ENCODE measurements at places on chromosomes 3 and 15.

DNA sequence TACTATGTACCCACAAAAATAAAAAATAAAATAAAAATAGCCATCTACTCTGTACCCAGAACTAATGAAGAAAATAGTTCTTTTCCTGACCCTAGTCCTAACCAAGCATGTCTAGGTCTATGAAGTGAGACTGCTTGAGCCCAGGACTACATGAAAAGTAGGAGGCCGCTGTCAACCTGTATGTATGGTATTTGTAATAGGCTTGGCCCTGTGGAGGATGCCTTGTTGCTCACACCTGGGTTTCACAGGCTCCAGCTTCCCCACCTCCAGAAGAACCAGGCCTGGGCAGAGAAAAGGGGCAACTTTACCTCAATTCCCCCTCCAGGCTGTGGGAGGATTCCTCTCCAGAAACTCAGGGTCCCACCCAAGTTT, 6.8 kb upstream of the PKM start:
- DNase-seq = no peak

DNA sequence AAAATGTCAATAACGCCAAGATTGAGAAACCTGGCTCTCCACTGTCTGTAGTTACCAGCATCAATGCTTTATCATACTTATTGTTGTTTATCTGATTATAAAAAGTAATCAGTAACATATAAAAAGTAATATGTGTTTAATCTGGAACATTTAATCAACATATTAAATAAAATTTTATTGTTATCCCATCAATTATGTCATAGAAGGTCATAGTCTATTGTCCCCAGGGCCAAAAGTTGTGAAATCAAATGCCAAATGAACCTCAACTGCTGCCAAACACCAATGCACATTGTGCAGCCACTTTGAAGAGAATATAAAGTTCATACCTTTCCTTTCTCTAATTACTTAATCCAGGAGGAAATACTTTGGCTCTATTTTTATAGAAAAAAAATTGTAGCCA, 106.6 kb downstream of the EOMES start:
- DNase-seq = no peak

DNA sequence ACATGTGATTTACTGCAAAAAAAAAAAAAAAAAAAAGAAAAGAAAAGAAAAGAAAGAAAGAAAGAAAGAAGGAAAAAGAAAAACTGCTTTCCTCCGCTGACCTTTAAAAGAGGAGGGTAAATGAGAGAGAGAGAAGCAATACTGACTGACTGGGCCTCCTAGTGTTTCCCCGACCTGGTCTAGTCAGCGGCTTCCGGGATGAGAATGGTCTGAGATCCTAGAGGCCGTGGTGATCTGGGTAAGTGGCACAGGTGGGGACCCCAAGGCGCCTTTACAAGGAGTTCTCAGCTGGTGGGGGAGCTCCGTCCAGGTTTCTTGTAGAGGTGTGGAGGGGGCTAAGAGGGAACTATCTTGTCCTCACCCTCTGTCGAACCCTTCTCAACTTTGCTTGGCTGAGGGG, 223.1 kb downstream of the MEIS2 start:
- no peak for DNase-seq

DNA sequence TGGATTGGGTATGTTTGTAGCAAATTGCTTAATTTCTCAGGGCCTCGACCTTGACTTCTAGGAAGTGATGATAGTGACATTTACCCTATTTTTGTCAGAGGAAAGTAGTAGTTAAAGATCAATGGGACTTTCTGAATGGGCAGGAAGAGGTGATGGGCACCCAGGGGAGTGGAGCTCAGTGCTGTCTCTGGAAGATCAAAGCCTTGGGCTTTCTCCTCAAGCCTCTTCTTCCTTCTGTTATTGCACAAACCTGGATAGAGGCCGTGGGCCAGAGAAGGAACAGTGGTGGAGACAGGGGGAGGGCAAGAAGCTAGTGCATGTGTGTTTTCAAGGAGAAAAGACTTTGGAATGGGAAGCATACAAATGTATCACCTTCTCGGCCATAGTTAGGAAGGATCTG, 44.9 kb upstream of the EOMES start:
- no peak for DNase-seq

DNA sequence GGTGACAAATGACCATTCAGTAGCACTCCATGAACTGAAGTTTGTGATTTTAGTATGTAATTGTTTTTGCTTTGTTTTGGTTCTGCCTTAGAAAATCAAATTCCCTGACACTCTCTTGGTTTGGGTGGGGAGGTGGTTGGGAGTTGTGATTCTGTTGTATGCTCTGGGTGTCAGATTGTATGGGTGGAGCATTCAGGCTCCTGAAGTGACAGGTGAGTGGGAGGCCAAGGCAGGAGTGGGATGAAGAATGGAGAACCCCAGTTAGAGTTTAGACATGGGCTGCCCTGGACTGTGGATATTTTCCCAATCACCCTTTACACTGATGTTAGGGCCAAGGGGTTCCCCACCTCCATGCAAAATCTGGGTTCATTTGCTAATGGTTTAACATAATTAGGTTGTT, 83.6 kb downstream of the ARPP21 start:
- no peak for DNase-seq

- no peak for DNase-seq
These were observed 4.1 kb upstream of the EPHB3 start for GRCh38 chr3:184557348-184557950.

Measured in AG09319 (cell line).